Hepatocyte (in vitro differentiated cells): ENCODE measurements at places on chromosomes 12 and 14. TPM values are rescaled to one million over a fixed set of nuclear protein-coding genes. Genes with fewer than 3 reads are reported as not detected.
A peak's percentile ranks its signal among the peaks of the same experiment; 100 is the strongest.

The RDH16 gene
- polyA plus RNA-seq = 0.58 and 0.64 TPM in 2 replicates

GRCh38 chr14:64817631-64818030 lies 62.1 kb downstream of the SPTB start:
- H3K36me3 ChIP-seq = no peaks in the 10 kb centered on the region
- H3K4me3 ChIP-seq = no peak overlapping the region
- no peak for DNase-seq
- H3K27ac ChIP-seq = no peak overlapping the region
- no peaks in the 10 kb centered on the region for H3K27me3 ChIP-seq

DNA sequence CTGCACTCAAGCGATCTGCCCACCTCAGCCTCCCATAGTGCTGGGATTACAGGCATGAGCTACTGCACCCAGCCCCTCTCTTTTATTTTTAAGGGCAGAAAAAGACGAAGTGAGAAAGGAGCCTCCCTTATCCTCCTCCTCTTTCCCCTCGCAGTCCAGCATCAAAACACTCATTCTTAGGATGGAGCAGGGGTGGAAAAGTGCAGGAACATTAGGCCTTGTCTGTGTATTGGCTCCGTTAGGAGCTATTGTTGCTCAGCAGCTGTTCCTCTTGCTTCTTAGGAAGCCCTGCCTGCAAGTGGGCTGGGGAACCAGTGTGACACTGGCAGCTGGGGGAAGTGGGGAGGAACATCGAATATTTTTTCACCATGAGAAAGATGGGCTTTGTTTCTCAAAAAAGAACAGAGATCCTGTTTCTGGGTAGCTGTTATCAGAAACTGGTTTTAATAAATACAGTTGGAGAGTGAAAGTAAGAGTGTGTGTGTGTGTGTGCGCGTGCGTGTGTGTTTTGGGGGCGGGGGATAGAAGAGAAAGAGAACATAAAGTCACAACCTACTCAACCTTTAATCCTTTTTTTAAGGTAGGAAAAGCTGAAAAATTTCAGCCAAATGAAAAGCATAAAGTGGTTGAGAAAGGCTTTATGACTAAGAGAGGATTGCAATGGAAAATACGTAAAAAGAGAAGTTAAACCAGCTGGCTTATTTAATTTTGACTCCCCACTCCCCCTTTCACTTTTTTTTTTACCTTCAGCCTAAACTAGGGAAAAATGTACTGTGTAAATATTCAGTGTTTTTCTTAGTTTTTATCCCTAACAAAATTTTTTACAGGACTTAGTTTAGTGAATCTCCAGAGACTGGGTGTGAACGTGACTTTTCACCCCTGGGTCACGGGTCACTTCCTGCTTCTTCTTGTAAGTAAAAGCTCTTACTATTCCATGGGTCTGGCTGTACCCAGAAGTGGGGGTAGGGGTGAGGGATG lies 197.2 kb upstream of the PLEKHG7 start:
- H3K36me3 ChIP-seq = no peaks in the 10 kb centered on the region
- peaks cover 47% of the 10 kb centered on the region for H3K4me1 ChIP-seq
- peak; percentile 23 for DNase-seq

DNA sequence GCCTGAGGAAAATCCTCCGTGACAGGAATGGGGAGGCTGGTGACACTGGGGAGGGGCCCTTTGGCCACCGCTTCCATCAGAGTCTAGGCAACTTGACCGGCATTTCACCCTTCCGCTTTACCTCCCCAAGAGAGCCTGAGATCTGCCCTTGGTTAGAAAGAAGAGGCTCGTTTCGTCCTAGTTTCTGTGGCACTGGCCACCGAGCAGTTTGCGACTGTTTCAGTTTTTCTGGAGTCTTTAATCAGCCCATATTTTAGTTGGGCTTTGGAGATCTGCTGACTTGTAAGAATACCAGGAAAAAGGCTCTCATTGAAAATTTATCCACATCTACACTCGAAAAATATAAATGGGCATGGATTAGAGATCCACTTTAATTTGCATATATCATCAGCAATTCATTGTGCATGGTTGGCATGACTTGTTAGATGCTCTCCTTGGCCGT lies 414 bp upstream of the ANKS1B start:
- H3K4me1 ChIP-seq = peaks cover 7% of the 10 kb centered on the region
- H3K27ac ChIP-seq = no peak overlapping the region
- H3K36me3 ChIP-seq = no peaks in the 10 kb centered on the region

DNA sequence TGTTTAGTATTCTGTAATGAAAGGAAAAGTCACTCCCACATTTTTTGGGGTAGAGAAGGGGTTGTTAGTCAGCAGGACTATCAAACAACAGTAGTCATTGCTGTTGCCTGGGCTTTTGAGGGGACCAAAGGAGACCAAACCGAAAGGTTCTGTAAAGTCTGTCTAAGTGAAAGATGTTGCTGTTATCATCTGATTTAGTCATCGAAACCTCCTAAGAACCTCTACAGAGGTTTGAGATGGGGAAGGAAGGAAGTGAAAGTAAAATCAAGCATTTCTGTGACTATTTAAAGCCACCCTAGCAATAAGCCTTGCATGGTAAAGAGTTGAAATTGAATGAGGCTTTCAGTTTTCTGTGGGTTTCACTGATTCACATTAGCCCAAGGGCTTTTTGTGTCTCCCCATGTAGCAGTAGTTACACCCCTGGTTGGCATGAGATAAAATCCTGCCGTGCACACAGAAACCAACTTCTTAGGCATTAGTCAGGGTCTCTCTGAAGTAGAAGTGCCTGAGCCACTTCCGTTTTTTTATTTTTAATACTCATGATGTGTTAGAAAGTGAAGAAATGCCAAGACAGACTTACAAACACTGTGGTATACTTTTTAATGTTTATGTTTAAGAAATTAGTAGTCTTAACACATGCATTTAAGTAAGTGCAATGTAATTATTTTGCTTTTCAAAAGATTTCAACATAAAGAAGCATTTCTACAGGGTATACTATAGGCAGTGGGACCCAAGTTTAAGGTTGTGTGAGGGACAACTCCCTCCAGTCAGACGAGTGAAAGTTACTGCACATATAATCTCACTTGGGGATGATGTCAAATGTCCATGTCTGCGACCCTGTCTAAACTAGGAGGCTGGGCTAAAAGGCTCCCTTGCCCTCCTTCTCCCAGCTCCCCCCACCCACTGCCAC lies 50.4 kb downstream of the DYRK2 start:
- no peak for DNase-seq
- H3K36me3 ChIP-seq = no peaks in the 10 kb centered on the region
- H3K27ac ChIP-seq = no peak overlapping the region
- H3K27me3 ChIP-seq = no peaks in the 10 kb centered on the region
- no peaks in the 10 kb centered on the region for H3K4me1 ChIP-seq
- no peak overlapping the region for H3K4me3 ChIP-seq

The FZD10 gene
- polyA plus RNA-seq = 0.35 and 0.50 TPM in 2 replicates

DNA sequence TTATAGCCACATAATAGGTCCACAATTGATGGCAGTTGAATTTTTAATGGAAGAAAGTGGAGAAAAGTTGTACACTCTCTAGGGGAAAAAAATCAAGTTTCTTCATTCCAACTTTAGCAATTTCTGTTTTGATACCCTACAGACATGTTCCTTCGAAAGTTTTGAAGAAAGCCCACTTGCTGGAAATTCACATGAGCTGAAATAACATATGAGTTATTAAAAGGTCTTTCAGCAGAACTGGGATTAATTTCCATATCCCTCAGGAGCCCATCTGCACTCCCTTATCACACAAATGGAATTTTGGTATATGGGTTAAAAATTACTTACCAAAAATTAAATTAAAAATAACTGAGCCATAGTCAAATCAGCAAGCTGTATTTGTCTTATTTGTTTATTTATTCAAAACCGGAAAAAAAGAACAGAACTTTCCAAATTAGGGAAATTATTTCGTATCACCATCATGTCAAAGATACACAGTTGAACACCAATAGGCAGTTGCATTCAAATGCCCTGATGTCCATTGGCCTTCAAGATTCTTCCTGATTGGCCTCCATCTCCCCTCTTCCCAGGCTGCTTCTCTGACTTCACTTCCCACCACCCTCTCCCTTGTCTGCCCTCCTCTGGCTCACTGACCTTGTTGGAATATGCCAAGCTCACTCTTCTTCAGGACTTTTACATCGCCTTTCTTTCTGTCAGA lies 445.5 kb downstream of the EGLN3 start:
- no peak for DNase-seq
- H3K27me3 ChIP-seq = no peaks in the 10 kb centered on the region

GRCh38 chr12:106044773-106045172 lies 94.0 kb downstream of the NUAK1 start:
- H3K4me1 ChIP-seq = no peaks in the 10 kb centered on the region
- no peak overlapping the region for H3K4me3 ChIP-seq
- H3K27me3 ChIP-seq = no peaks in the 10 kb centered on the region
- H3K27ac ChIP-seq = no peak overlapping the region
- H3K36me3 ChIP-seq = no peaks in the 10 kb centered on the region

The TAS2R46 gene
- polyA plus RNA-seq = not detected in 2 replicates

DNA sequence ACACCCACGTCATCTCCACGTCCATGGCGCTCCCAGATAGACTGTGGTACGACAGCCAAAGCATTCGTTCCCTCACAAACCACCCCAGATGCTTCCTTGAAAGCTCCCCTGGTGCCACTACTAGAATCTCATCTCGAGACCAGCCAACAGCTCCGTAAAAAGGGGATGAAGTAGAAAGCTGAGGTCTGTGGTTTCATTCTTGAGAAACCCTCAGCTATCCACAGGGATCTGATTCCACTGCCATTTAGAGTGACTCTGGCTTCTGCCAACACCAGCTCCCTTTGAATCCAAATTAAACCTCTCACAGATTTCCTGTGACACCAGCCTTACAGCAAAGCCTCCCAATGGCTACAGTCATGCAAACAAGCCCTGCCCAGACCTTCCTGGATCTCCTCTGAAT lies 18.5 kb upstream of the FOXN3 start:
- H3K27ac ChIP-seq = no peak overlapping the region
- no peaks in the 10 kb centered on the region for H3K4me1 ChIP-seq
- no peaks in the 10 kb centered on the region for H3K27me3 ChIP-seq
- no peak overlapping the region for H3K4me3 ChIP-seq
- DNase-seq = no peak

- H3K4me3 ChIP-seq = no peak within 1 kb of the TSS
- no peaks in the 10 kb centered on the region for H3K4me1 ChIP-seq
- H3K36me3 ChIP-seq = no peaks in the 10 kb centered on the region
- H3K27ac ChIP-seq = no peak within 1 kb of the TSS
- DNase-seq = no peak
Observed at GRCh38 chr14:19920021-19920657, at the start of gene OR4K5. Gene OR4K5, plus strand, starts transcription at chr14:19920607. Its CDS starts 0 bp downstream, at chr14:19920607.

GRCh38 chr14:58414845-58415244 lies 12.5 kb downstream of the TIMM9 start:
- no peaks in the 10 kb centered on the region for H3K27me3 ChIP-seq
- no peak overlapping the region for H3K4me3 ChIP-seq
- no peaks in the 10 kb centered on the region for H3K4me1 ChIP-seq
- DNase-seq = no peak

The HOXC12 gene
- not detected in 2 replicates for polyA plus RNA-seq

DNA sequence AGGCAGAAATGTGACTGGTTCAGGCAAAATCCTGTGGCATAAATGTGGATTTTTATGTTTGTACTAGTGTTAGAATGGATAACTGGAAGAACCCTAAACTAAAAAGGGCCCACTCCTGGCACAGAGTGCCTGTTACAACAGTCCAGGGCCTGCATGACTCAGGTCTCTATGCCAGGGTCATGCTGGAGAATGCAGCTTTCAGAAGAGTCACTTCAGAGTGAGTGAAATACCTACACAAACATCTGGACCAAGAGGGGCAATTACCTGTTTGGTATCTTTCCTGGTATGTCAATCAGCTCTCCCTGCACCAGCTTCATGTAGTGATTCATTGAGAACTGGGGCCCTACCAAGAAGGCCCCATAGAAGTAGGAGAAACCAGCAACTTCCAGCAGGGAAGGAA lies 10.0 kb downstream of the EMG1 start:
- peak overlapping the region; percentile 92 for H3K27ac ChIP-seq
- H3K36me3 ChIP-seq = peaks cover 3% of the 10 kb centered on the region
- no peak overlapping the region for H3K4me3 ChIP-seq
- peaks cover 27% of the 10 kb centered on the region for H3K4me1 ChIP-seq
- no peak for DNase-seq

The GPR162 gene
- 2.3 and 6.2 TPM in 2 replicates for polyA plus RNA-seq

GRCh38 chr14:56243110-56243509 lies 124.9 kb downstream of the PELI2 start:
- no peak overlapping the region for H3K27ac ChIP-seq
- no peak for DNase-seq
- H3K36me3 ChIP-seq = no peaks in the 10 kb centered on the region
- H3K4me1 ChIP-seq = no peaks in the 10 kb centered on the region
- H3K4me3 ChIP-seq = no peak overlapping the region
- no peaks in the 10 kb centered on the region for H3K27me3 ChIP-seq

DNA sequence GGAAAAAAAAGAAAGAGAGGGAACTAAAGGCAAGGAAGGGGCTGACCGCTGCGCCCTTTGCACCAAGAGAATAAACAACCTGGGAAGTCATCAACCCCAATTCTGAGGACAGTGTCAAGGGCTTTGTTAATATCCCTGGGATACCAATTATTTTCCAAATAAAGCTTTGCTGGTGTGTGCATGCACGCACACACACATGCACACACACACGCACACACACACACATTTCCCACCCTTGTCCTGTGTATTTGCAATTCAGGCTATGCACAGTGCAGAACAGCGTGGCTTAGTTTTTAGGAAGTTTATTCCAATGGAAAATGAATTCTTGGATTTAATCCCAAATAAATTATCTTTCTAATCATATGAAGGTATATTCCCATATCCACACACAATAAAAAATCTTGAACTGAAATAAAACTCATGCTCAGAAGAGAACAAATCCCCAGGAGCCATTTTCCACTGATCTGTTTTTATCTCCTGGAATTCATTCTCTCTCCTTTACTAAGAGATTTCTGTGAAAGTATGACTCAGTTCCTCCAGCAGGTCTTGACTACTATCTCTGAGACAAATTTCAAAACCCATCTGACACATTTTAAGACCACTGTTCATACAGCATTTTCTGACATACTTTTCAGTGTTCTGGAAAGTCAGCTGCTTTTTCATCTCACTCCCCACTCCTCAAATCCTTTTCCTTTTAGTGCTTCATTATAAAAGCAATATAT lies 334.4 kb upstream of the ATP2B1 start:
- no peaks in the 10 kb centered on the region for H3K4me1 ChIP-seq
- H3K27me3 ChIP-seq = no peaks in the 10 kb centered on the region
- H3K4me3 ChIP-seq = no peak overlapping the region
- H3K36me3 ChIP-seq = no peaks in the 10 kb centered on the region
- no peak overlapping the region for H3K27ac ChIP-seq

The CLEC2A gene
- polyA plus RNA-seq = 2.1 TPM in 1 of 2 replicates, not detected in the other

DNA sequence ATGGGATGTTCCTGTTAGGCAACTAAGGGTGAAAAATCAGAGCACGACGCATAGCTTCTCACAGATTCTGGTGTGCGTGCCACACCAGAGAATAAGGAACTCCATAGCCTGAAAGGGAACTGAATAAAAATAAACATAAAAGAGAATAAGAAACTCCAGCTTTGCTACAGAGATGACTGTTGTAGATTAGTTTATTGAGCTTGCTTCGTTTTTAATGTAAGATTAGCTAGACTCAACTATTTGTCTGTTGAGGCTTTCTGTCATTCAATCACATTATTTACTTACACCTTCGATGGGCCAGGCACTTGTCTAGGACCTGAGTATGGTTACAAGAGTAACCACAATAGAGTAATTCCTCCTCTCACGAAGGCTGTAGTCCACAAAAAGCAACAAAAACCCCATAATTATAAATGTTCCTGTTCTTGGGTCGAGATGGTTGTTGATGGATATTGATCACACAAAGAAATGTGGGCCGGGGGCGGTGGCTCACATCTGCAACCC lies 807 bp upstream of the ZCCHC8 start:
- no peaks in the 10 kb centered on the region for H3K36me3 ChIP-seq
- DNase-seq = no peak
- H3K27ac ChIP-seq = peak overlapping the region; percentile 54
- H3K27me3 ChIP-seq = no peaks in the 10 kb centered on the region

GRCh38 chr14:28461389-28461788 lies 305.2 kb upstream of the FOXG1 start:
- no peak overlapping the region for H3K4me3 ChIP-seq
- no peaks in the 10 kb centered on the region for H3K4me1 ChIP-seq
- H3K27ac ChIP-seq = no peak overlapping the region
- H3K36me3 ChIP-seq = no peaks in the 10 kb centered on the region
